NCI-H510A (cell line): ENCODE measurements at places on chromosomes 2 and 18.

DNA sequence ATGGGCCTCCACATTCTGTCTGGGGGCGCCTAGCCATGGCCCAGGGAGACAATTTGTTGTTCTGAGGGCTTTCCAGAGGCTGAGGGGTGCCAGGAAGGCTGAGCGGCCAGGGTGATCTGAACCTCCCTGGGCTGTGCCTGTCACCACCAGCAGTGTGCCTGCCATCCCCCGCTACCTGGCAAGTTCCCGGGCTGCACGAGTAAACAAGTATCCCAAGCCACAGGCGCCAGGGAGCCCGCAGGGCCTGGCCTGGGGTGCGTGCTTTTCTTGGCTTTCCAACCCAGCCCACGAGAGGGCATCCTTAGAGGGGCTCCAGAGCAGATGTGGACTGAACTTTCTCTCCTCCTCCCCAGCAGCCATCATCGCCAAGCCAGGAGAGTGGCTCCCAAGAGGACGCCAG, 35.1 kb upstream of the B3GNT7 start:
- DNase-seq: no peak

DNA sequence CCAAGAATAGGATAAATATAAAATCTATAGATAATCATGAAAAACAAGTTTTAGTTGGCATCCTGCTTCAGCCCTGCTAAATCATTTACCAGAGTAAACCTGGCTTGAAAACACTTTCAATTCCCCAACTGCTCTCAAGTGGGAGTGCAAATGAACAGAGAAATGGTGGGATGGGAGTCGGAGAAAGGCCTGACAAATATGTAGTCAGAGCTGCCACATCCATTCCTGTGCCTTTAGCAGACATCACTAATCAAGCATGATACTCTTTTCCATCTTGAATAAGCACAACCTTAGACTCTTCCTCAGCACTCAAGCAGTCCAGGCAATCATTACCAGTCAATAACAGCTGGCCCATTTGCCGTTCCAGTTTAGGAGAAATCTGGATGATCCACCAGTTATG, 101.3 kb downstream of the ANKRD44 start:
- no peak for DNase-seq

DNA sequence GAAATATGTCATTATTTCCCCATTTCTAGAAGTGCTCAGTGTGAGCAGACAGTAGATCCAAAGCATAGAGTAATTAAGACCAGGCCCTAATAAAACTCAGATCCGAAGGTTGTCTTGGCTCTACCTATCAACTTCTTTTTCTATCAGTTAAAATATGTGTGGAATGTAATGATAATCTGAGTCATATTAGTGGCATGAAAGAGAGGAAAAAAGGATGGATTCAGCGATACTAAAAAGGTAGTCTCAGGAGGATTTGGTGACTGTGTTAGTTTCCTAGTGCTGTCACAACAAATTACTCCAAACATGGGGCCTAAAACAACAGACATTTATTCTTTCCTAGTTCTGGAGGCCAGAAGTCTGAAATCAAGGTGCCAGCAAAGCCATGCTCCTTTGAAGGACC, 103.7 kb upstream of the NABP1 start:
- DNase-seq: no peak

GRCh38 chr2:27798948-27799645, 27.6 kb downstream of the MRPL33 start:
- no peak for DNase-seq

- no peak for DNase-seq
These were observed 137.6 kb downstream of the ETAA1 start for GRCh38 chr2:67534745-67535144.

GRCh38 chr2:64651590-64651989, 2.1 kb downstream of the SERTAD2 start:
- no peak for DNase-seq

GRCh38 chr2:14454202-14454601, 178.3 kb upstream of the LRATD1 start:
- DNase-seq: no peak

DNA sequence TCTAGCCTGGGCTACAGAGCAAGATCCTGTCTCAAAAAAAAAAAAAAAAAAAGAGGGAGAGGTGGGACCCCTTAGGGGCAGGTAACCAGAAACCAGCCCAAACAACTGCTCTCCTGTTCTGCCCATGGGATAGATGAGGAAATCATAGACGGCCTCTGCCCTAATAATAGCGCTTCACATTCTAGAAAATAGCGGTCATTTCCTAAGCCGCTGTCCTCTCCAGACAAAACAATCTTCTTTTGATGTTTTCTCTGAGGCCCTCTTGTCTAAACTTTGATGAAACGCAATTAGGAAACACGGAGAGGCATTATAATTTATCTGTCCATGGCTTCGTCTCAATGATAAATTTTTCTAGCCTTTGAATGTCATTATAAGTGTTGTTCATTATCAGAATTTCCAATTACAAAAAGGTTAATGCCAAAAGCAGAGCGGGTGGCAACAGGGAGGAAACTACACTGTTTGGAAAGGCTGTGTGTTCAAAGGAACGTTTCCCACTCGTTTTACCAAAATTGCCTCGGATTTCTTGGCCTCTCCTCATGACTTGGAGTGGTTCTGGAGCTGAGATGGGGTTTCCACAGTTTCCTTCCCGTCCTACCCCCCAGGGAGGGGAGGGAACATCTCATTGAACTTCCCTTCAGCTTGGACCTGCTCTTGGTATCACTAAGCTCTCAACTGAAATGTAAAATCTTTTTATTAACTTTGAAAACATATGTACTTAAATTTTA, 151.6 kb upstream of the ZNF236 start:
- DNase-seq: no peak

DNA sequence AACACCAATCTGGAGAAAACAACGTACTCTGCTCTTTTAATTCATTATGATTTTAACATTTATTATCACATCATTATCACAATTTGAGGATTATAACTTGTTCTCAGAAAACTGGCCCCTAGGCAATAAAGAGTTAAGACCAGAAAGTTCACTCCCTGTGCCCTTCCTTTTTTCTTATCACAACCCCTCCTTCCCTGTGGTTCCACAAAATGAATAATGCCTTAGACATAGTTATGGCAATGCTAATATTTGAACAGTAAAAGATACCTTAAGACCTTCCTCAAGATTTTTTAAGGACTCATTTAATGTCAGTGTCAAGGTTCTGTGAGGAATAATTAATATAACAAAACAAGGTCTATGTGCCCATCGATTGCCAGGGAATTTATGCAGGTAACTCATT, 596.2 kb downstream of the ARHGAP15 start:
- DNase-seq: no peak

GRCh38 chr2:6143812-6144211, 451.6 kb downstream of the SOX11 start:
- no peak for DNase-seq

GRCh38 chr2:235695602-235695895, 201.7 kb downstream of the AGAP1 start:
- DNase-seq: no peak

- no peak for DNase-seq
These were observed 68.8 kb upstream of the CD28 start for GRCh38 chr2:203637471-203638167.

DNA sequence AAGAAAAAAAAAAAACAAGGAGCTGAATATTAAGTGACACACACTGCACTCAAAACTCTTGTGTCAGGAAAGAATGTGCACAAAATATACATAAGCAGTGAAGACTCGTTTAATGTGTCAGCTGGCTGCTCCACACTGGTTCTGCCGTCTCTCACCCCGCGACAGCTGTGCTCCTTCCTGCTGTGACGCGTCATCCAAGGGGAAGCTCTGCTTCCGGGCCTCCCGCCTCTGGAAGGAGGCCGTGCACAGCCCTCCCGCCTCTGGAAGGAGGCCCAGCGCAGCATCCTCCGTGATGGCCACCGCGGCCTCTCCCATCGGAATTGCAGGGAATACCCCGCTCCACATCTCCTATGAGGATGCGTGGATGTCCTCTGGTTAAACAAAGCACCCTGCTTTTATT, 151.0 kb downstream of the HDAC4 start:
- DNase-seq: peak; percentile 77

DNA sequence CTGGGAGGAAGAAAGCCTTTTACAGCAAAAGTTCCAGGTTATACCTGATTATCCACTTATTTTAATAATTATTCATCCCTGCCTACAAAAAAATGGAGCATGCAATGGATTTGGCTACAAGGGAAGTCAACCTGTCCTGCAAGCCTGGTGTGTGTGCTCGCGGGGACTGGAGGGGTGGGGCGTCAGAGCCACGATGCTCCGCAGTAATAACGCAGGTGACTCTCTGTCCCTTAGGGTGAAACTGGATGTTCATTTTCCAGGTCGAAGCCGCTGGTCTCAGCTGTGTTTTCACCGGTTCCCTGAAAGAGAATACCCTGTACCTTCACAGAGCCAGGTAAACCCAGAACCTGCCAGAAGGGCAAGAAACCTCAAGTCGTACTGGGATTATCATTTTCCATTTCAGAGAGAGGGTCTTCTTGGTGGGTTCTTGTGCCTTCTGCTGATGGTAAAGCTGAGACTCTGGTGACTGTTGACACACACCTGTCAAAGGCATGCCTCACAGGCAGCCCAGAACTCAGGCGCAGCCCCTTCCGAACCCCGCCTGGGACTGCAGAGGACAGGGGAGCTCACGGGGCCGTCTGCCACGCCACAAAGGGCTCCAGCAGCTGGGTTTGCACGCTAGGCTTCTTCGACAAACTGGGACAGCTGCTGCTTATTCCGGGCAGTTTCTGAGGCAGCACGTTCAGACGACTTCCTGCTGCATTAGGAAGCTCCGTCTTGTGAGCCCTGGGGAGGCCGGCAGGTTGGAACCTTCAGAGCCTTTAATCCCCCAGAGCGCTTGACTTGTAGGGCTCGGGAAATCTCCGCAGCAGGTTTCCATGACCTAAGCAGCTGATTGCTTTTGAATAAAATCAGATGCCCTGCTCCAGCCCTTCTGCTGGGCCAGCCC, 58.6 kb downstream of the KCNG2 start:
- DNase-seq: no peak

DNA sequence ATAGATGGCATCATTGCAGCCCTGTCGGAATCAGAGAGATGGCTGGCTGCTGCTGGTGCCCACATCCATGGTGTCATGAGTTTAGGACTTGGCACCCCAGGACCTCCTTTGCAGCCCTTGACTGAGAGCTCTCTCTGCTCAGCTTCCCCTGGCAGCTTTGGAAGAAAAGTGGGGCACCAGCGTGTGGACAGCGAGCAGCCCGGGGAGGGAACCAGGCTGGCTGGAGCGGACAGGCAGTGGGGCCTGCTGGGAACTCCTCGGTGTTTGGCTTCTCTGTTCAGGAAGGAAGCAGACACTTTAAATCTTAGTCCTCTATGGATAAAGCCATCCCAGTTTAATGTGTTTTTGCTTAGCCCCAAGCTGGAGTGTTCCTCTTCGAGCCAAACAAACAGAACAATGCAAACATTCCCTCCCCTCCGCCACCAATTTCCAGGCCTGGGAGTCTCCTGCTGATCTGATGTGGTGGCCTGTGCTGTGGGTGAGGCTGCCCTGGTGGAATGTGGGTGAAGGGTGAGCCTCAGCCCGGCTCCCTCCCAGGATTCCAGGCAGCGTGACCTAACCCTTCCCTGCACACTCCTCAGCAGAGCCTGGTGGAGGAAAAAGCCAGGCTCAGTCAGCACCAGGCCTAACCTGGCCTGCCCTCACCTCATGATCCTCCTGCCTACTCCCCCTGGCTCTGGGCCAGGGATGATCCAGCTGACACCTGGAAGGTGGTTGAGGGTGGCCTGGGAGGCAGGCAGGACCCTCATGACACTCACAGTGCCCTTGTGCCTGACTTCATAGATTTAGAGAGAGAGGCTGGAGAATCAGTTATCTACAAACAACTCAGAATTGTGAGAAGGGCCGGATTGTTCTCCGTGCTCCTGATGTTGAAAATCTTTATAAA, 21.6 kb upstream of the ITGB6 start:
- peak; percentile 52 for DNase-seq

DNA sequence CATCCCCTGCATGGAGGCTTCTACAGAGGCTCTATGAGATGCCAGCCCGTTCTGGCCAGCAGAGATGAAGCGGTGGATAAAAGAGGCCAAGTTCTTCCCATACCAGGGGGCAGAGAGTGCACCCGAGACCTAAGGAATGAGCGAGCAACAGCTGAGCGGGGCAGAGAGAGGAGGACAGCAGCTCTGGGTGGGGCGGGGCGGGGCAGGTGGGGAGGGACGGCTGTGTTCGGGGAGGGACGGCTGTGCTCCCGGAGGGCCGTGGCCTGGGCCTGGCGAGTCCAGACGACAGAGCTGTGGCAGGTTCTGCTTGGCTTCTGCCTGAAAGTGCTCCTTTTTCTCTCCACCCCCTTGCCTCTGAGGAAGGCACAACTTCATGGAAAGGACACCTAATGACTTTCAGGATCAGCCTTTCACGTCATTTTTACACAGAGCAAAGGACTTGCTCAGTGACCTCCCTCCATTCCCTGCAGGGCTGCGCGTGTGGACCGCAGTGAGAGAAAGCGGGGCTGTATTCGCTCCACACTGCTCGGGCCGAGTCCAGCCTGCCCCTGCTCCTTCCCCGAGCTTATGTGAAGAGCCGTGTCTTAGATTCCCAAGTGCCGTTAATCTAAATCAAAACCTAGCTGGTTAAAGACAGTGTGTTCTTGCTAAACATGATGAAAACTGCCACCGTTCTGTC, 232.9 kb downstream of the HDAC4 start:
- no peak for DNase-seq

- no peak for DNase-seq
These were observed 42.5 kb downstream of the COPS8 start for GRCh38 chr2:237128026-237128703.

DNA sequence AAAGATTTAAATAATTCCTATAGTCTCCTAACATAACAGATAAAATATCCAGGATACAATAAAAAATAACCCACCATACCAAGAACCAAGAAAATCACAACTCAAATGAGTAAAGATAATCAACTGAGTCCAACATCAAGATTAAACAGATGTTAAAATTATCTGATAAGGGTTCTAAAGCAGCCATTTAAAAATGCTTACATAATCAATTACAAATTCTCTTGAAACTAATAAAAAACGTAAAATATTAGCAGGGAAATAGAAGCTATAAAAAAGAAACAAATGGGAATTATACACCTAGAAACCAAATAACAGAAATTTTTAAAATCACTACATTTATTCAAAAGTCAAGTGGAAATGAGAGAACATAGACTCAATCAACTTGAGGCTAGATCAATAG, 297.7 kb upstream of the RAB6C start:
- DNase-seq: no peak
